ENCODE measurements at places on chromosomes 4 and X.

DNA sequence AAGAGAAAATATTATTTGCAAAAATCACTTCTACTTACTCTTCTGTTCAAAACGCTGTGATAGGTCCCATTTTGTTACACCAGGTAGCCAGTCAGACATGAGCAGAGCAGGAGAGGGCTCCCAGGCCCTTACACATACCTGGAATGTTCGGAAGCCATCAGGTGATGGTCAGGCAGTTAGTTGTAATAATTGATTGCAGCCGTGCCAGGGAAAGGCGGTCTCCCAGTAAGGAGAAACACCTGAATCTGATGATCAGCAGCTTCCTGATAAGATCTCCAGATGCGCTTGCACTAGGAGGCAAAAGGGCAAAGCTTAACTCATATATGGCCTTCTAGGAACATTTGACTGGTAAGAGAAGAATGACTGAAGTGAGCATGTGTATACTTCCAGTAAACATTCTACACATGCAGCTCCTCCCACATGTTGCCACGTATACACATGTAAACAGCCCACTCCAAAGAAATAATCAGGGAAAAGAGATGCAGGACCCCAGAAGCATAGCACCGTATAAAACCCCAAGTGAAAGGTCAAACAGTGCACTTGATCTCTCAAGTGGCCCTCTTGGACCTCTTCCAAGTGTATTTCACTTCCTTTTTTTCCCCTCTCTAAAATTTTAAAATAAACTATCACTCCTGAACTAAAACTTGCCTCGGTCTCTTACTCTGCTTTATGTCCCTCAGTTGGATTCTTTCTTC, 1338.0 kb downstream of the FSTL5 start:
- no peak for ATAC-seq

GRCh38 chr4:177006331-177006730, 213.6 kb upstream of the VEGFC start:
- ATAC-seq = no peak

DNA sequence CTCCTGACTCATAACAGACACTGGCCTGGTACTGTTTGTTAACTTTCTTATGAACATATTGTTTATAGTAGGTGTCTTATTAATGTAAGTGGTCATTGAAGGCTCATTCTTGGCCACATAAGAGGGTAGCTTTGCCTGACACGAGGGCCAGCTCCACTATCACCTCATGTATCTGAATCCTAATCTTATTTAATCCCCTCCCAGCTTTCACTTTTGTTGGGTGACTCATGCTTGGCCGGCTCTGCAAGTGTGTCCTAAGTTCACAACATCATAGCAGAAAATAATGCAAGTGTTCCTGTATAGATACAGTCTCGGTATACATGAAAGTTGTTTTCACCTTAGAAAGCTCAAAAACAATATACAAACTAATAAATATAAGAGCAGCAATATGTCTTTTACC, 283.8 kb downstream of the IQCM start:
- no peak for ATAC-seq

GRCh38 chrX:123590842-123591486, 141.9 kb downstream of the THOC2 start:
- no peak for ATAC-seq

GRCh38 chr4:151438154-151438553, 29.2 kb downstream of the FHIP1A start:
- no peak for ATAC-seq

DNA sequence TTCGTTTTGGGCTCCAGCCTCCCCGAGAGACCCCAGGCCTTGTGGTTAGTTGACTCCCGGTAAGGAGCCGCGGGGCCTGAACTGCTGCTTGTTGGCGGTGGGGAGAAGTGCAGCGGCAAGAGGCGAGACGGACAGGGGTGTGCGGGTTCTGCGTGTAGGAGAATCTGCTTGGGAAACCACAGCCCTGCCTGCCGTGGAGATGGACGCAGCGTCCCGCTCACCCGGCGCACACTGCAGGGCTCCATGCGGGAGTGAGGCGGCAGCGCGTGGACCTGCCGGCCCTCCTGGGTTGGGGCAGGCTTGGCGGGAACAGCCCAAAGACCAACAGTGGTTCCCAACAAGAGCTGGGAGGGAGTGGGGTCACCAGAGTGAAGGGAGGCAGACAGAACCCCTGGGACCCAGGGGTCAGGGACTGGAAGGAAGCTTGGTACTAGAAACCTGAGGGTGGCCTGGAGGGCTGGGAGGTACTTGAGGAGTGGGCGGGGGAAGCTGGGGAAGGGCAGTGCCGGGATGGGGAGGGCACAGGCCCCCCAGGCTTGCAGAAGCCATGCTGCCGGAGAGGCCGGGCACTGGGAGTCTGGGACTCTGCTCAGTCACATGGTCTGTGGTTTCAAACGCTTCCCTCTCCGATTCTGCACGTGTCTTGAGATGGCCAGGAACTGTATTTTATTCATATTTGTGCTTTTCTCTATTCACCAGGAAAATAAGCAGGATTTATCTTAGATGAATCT, 70.8 kb downstream of the RGS12 start:
- ATAC-seq = no peak

DNA sequence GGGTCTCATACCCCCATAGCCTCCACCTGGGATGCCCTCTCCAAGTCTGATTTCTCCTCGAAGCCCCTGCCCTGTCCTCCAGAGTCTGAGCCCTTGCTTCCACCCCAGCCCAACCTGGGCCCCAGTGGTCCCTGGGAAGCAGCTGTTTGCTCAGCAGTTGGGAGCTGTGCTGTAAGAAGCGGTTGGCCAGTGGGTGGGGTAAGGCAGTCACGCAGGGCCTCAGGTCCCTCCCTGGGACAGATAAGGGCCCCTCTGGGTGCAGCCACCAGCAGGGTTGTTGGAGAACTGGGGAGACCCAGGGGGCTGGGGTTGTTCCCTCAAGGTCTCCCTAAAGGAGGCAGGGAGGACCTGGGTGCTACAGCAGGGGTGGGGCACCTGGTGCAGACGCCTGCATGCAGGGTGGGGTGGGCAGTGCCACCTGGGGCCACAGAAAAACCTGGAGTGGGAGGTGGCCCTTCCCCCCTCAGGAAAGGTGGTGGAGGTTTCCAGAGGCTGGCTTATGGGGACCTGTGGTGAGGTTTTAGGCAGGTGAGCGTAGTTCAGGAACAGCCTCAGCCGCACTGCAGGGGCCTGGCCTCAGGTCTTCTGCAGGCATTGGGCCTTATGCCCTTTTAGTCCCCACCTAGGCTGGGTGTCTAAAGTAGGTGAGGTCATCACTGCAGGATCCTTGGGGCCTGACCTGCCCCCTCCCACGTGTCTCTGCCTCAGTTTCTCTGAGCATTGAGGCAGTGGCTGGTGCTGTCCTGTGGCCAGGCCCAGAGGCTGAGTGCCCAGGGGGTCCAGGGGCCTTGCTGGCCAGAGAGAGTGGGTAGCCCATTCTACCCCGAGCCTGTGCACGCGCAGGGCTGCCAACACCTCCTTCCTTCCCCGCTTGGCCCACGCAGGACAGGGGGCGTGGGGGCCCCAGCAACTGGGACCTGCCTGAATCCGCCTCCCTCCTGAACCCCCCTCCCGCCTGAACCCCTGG, 3.1 kb upstream of the SLC26A1 start:
- ATAC-seq = no peak

- no peak for ATAC-seq
Measured at GRCh38 chrX:78595901-78596502, 63.1 kb downstream of the RTL3 start.

DNA sequence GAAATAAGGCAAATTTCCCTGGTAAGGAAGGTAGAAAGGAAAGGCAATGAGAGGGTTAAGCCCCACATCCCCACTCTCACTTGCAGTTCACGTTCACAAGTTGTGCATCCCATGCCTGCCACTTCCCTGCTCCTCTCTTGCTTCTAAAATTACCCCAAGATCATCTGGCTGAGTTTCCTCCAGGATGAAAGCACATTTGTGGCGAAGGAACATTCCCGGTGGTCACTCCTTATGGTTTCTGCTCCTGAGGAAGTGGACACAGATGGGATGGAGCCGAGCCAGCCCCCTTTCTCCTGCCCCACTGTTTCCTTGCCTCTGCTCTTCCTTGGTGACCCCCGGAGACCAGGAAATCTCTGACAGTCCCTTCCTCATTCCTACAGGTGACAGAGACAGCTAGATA, 37.5 kb downstream of the SPINK2 start:
- no peak for ATAC-seq

- no peak for ATAC-seq
Measured at GRCh38 chr4:115972967-115973366, 859.5 kb upstream of the NDST4 start.

- peak; percentile 69 for ATAC-seq
Measured at GRCh38 chrX:10173331-10173900, 16.6 kb downstream of the CLCN4 start.

- no peak for ATAC-seq
Measured at GRCh38 chr4:149145803-149146202, 669.8 kb downstream of the IQCM start.

- no peak for ATAC-seq
Measured at GRCh38 chrX:108310506-108310905, 127.7 kb downstream of the COL4A6 start.

- ATAC-seq = no peak
Measured at GRCh38 chr4:177573507-177573906, 131.3 kb upstream of the AGA start.

GRCh38 chrX:72045552-72046277, 86.0 kb downstream of the RTL5 start:
- ATAC-seq = peak; percentile 71

DNA sequence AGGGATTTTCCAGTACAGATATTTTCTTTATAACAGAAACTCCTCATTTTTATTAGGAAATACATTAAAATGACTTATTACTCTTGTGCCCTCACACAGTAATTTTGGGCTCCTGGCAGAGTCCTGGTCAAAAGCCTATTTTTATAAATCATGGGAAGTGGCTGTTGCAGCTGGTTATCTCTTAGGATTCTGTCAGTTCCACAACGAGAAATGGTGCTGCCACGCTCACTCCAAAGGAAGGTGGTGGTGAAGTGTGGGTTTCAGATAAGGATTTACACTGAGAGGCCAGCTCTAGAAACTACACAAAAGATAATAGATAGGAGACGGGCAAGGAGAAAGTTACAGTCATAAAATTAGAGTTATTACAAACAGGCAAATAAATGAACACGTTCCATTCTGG, 159.2 kb upstream of the FAM241A start:
- no peak for ATAC-seq

- ATAC-seq = no peak
Measured at GRCh38 chr4:60857130-60857753, 342.9 kb upstream of the ADGRL3 start.

DNA sequence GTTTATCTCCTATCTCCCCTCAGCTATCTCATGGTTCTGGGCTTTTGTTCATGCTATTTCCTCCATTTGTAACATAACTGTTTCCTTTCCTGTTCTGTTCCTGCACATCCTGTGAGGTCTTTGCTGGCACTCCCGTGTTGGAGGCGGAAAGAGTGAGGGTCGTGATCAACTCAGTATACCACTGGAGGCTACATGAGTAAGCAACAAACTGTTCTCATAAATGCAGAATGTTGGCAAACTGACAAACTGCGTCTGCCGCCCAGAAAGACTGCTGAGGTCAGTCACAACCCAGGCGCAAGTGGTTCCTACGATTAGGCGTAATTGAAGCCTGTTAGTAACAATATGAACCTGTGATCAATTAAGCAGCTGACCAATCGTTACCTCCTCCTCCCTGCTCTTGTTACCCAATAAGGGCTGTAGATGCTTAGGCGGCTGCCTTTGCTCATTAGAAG, 48.8 kb downstream of the C4orf33 start:
- no peak for ATAC-seq

- no peak for ATAC-seq
Measured at GRCh38 chr4:123476089-123476488, 79.5 kb downstream of the SPRY1 start.

DNA sequence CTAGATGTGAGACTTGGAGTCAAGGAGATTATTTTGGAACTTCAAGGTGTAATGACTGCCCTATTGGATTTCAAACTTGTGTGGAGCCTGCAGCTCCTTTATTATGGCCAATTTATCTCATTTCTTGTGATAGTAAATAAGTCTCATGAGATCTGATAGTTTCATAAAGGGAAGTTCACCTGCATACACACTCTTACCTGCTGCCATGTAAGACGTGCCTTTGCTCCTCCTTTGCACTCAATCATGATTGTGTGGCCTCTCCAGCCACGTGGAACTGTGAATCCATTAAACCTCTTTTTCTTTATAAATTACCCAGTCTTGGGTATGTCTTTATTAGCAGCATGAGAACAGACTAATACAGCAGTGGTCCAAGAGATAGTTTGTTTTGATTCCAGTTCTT, 19.1 kb downstream of the PF4 start:
- ATAC-seq = no peak

- ATAC-seq = no peak
Measured at GRCh38 chr4:6941796-6942195, 32.2 kb downstream of the TBC1D14 start.

DNA sequence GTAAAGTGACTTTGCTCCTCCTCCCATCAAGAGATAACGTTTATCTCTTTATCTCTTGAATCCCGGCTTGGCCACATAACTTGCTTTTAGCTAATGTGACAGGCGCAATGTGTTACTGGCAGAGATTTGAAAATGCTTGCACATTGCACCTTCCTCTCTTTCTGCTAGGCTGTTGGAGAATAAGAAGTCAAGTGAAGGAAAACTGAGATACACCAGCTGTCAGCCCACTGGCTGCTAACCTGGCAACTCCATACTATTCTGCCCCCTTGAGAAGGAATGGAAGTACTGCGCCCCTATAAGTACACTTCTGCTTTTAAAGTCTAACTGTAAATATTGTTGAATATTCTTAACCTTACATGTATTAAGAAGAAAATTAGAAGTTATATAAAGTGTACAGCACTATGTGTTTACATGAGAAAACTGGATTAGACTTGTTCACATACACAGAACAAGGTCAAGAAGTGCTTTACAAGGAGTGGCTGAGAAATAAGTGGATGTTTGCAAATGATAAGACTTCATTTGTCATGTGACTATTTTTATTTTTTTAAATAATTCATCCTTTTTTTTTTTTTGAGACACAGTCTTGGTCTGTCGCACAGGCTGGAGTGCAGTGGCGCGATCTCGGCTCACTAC, 424.5 kb upstream of the CTSO start:
- ATAC-seq = peak; percentile 60

DNA sequence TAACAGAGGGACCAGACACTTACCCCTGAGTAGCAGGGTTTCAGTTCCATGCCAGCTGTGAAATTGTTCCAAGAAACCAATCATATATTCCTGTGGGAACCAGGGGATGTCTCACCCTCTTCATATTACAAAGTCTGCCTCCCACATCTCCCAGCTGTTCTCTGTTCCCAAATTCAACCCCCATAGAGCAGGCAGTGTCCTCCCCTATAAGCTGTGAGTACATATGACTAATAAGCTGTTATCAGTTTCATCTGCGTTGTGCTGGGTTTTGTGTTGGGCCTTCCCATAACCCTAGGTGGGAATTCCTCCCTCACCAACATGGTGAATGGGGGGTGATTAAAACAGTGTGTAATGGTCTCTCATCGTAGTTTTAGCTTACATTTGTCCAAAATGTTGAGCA, 41.0 kb downstream of the CEP44 start:
- ATAC-seq = no peak

GRCh38 chrX:23332888-23333821, 1.5 kb upstream of the PTCHD1 start:
- peak; percentile 24 for ATAC-seq

DNA sequence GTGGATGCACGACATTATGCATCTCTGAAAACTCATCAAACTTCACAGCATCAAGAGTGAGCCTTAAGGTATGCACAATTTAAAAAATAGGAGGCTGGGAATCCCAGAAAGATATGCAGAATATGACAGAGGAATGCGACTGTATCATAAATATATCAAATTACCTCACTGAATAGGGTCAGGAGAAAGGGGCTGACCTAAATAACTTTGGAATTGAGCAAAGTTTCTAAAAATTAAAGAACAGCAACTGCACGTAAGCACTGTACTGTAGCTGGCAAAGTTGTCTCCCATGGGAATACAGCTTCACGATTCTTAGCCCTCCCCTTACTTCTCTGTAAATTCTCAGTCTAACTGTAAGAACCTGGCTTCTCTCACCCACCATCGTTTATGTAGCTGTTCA, 397.4 kb upstream of the ZFP42 start:
- ATAC-seq = no peak

All from gastroesophageal sphincter (tissue), 4 donors.